ENCODE measurements at places on chromosomes 3 and 15.

DNA sequence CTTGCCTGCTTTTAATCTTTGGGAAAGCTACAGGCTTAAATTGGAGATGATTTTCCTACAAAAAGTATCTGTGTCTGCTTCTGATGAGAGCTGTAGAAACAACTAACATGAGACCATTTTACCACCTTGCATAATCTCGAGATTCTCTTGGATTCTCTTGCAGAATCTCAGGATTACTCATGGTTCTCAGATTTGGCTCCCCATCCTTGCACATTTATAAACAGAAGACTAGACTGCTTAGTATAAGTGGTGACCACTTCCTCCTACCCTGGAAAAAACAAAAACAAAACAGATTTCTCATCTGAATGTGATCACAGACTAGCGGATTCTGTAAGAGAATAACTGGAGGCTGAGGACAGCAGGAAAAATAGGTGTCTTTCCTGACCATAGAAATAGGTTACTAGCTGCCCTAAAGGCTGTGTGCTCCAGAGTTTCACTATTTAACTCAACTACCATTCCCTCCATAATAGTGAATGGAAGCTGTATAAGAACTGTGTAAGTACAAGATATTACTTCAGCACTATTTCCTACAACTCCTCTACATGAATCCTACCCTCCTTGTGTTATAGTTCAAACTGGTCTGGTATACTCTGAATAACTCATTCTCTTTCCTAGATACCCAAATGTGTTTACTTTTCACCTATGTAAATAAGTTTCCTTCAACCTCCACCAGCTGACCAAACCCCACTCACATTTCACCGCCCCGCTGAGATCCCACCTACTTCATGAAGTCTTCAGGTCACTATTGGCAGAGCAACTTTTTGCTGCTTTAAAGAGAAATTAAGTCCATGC is 122.2 kb upstream of the C2CD4B start:
- no peak for DNase-seq

DNA sequence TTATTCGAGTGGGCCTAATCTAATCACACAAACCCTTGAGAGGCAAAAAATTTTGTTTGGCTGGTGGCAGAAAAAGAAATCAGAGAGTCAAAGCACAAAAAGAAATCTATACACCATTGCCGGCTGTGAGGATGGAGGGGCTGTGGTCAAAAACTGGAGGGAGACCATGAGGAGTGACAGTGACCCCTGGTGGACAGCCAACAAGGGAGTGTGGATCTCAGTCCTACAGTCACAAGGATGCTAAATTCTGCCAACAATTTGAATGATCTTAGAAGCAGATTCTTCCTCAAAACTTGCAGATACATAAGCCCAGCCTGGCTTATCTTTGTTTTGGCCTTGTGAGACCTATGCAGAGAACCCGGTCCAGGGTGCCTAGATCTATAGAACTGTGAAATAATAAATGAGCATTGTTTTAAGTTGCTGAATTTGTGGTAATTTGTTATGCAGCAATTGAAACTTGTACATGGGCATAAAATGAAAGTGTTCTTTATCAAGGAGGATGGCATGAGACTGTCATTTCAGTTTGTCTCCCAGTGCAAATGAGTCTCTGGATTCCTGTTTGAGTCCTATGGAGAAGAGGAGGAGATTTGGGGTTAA is 103.0 kb upstream of the ARHGEF26 start:
- no peak for DNase-seq

GRCh38 chr3:9743548-9743947 is 6.2 kb upstream of the OGG1 start:
- DNase-seq = no peak

GRCh38 chr15:65978110-65978509 is 108.8 kb downstream of the RAB11A start:
- no peak for DNase-seq

GRCh38 chr3:99635348-99635747 is 3.0 kb upstream of the COL8A1 start:
- DNase-seq = no peak

Measured in omental fat pad (tissue), 4 donors.